ENCODE measurements at places on chromosomes 11 and 22.
A peak's percentile ranks its signal among the peaks of the same experiment; 100 is the strongest.

- DNase-seq: peak; percentile 16
Measured at GRCh38 chr11:119029340-119030028, 1.2 kb downstream of the SLC37A4 start.

GRCh38 chr22:46234969-46235368 lies 15.1 kb downstream of the CDPF1 start:
- no peak for DNase-seq

DNA sequence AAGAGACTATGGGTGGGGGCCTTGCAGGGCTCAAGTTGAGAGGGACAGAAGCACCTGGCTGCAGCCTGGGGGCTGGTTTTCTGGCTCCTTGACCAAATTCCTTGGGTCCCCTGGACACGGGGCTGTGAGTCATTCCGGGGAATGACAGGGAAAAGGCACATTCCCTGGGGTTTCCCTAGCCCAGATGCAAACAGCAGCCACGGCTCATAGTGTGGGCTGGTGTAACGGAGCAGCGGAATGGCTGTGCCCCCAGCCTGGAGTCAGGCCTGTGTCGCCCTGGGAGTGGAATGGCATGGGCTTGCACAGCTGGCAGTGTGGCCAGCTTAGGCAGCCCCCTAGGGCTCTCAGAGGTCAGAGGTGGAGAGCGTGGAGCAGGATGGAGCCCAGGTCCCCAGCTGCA lies 77.6 kb upstream of the KCNQ1OT1 start:
- no peak for DNase-seq

DNA sequence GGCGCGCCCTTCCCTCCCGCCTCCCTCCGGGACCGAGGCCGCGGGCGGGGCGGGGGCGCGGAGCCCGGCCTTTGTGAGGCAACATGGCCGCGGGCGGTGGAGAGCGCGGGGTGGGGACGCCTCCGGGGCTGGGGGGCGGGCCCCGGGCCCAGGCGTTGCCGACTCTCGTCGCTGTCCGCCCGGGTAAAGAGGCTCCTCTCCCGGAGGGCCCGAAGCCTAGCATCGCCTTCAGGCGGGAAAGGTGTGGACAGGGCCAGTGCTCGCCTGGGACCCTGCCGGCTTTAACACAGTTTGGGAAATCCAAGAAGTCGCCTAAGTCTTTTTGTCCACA lies 369 bp downstream of the DGCR8 start:
- peak; percentile 73 for DNase-seq

DNA sequence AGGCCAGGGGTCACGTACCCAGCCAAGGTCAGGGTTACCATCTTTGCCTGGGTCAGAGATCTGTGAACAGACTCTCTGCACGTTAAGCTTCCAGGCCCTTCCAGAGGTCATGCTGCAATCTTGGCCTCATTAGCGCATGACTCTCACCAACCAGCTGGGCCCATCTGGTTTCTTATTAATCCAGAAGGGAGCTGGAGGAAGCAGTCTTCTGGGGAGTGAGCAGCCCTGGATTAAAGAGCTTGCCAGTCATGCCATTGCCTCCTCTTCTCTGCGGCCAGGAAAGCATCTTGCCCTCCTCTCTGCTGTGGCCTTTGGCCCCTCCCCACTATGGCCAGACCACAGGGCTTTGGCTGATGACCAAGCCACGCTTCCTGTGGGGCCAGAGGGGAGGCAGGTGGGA lies 57.4 kb downstream of the CHST1 start:
- DNase-seq: no peak

GRCh38 chr11:47350315-47350714 lies 2.2 kb downstream of the MYBPC3 start:
- DNase-seq: no peak

DNA sequence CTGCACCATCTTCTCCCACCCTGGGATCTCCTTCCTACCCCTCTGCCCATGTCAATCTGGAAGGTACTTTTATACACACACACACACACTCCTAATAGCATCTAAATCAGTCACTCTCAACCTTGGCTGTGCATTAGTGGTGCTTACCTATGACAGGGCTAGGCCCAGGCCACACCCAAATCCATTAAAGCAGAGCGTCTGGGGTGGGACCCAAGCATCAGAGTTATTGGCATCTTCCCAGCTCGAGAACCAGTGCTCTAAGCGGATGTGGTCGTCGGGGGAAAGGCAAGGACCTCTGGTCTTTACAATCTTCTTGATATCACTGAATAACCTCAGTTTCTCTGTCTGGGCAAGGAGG lies 194.6 kb downstream of the TRIM29 start:
- DNase-seq: no peak

DNA sequence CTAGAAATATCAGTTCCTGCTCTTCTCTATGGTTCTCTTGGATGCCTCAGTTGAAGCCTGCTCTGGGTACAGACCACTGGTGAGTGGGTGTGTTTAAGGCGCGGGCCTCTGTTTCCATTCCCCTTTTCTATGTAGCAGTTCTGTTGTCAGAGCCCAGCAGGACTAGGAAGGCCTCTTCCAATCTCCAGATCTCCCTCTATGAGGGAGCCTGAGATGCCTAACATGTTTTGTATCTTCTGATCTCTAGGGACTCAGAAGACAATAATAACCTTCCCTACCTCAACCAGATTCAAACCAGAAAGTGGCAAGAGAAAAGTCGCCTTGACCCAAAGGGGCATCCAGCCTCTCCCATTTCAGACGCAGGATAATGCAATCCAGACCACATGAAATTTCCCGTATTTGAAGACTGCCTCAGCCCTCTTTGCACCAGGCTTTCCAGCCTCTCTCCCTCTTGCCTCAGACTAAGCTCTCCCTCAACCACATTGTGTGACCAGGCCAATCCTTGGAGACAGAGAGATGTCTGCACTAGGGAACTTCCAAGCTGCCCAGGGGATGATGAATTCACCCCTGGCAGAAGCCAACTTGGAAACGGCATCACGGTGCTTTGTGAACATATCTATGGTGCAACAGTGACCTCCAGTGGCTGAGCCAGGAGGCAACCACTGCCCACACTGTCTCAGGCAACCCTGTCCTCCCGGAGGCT lies 150.1 kb upstream of the UBASH3B start:
- DNase-seq: peak; percentile 22

GRCh38 chr11:62928011-62928410 lies 6.8 kb upstream of the CHRM1 start:
- DNase-seq: no peak

DNA sequence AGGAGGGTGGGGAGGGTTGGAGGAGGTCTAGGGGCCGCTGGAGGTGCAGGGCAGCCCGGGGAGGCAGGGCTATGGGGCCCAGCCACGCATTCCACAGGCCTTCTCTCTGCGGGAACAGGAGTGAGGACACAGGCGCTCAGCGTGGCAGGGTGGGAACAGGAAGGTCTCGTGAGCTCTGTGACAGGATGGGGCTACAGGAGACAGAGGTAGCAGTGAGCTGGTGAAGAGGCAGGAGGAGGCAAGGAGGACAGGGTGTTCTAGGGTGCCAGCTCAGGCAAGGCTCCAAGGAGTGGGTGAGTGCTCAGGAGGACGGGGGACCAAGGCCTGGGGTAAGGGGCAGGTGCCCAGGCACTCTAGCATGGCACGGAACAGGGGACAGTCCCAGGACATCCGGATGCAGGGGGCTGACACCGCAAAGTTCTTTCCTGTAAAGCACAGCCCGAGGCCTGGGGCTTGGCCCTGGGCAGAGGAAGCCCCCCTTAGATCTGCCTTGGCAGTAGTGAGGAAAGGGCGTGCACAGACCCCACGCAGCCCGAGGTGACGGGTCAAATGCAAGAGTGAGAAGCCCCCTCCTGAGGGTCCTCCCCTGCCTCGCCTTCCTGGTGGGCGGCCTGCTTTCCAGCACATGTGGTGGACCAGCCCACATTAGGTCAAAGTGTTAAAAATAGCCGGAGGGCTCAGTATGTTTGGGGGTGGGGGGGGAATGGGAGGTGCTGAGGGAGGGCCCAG lies 4.7 kb upstream of the NEAT1 start:
- peak; percentile 35 for DNase-seq

GRCh38 chr11:67016550-67016949 lies 6.4 kb upstream of the SYT12 start:
- no peak for DNase-seq

DNA sequence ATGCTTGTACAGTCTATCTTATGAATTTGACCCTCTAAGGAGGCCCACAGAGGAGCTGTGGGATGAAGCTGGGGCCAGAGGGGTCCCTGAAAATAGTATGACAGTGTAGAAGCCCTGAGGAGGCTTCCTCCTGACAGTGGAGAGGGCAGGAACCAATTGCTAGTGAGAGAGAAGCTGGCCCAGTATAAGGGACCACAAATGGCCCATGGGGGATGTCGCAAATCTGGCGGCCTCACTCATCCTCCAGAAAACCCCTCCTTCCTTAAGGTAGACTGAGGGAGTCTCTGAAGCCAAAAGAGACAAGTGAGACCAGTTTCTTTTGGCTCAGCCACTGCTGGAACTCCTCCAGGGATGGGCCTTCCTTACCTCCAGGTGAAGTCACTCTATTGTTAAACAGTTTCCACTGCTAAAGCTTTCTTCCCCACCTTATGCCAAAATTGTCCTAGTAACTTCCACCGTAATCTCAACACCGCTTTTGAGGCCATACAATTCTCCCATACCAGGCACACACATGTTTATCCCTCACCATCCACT lies 17.8 kb upstream of the CASTOR1 start:
- no peak for DNase-seq

GRCh38 chr11:99351624-99352023 lies 330.9 kb downstream of the CNTN5 start:
- no peak for DNase-seq

DNA sequence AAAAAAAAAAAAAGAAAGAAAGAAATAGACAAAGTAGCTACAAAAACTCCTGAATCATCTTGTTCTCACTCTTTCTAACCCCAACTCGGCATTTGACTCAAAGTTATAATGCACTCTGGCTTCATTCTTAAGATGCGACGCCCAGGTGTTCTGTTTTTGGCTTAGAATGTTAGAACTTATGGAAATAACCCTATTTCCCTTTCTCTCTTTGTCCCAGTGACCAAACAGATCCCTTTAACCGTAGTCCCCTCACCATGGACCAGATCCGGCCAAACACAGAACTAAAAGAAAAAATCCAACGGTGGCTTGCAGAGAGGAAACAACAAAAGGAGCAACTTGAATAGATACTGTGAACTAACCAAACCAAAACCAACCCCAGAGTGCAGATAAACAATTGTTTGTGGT lies 5.3 kb upstream of the ATP5MG start:
- peak; percentile 44 for DNase-seq

- DNase-seq: no peak
Measured at GRCh38 chr11:47867823-47868222, 19.7 kb upstream of the NUP160 start.

DNA sequence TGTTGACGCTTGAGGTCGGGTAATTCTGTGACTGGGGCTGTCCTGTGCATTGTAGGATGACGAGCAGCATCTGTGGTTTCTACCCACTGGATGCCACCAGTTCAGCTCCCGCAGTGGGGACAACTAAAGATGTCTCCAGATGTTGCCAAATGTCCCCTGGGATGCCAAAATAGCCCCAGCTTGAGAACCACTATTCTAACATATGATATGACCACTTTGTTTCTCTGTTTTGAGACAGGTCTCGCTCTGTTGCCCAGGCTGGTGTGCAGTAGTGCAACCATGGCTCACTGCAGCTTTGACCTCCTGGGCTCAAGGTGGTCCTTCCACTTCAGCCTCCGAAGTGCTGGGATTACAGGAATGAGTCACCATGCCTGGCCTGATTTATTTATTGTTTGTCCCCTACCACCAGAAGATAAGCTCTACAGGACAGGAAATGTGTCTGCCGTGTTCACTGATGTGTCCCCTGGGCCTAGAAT lies 4.4 kb upstream of the MEN1 start:
- no peak for DNase-seq

DNA sequence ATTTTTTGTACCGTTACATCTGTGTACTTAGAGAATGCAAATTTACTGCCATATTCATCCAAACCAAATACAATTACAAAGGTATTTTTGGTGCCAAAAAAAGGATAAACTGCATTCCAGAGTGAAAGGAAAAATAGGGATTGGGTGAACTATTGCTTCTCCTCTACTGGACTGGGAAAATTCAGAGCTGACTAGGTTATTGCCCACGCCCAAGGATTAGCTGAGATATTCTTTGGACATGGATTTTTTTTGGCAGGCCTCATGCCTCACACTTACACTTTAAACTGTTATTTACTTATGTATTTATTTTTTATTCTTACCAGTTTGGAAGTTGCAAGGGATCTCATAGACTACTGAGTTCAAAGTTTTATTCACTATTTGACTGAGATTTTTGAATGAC lies 76.3 kb upstream of the DDI1 start:
- no peak for DNase-seq

- no peak for DNase-seq
Measured at GRCh38 chr11:13761250-13761649, 92.8 kb downstream of the FAR1 start.

- DNase-seq: no peak
Measured at GRCh38 chr11:20213790-20214189, 53.5 kb upstream of the DBX1 start.

GRCh38 chr11:111357150-111358037 lies 21.7 kb downstream of the POU2AF1 start:
- DNase-seq: no peak

- DNase-seq: no peak
Measured at GRCh38 chr22:37295213-37295886, 13.0 kb downstream of the CYTH4 start.

GRCh38 chr11:72579816-72580641 lies 94.2 kb downstream of the PDE2A start:
- DNase-seq: no peak

DNA sequence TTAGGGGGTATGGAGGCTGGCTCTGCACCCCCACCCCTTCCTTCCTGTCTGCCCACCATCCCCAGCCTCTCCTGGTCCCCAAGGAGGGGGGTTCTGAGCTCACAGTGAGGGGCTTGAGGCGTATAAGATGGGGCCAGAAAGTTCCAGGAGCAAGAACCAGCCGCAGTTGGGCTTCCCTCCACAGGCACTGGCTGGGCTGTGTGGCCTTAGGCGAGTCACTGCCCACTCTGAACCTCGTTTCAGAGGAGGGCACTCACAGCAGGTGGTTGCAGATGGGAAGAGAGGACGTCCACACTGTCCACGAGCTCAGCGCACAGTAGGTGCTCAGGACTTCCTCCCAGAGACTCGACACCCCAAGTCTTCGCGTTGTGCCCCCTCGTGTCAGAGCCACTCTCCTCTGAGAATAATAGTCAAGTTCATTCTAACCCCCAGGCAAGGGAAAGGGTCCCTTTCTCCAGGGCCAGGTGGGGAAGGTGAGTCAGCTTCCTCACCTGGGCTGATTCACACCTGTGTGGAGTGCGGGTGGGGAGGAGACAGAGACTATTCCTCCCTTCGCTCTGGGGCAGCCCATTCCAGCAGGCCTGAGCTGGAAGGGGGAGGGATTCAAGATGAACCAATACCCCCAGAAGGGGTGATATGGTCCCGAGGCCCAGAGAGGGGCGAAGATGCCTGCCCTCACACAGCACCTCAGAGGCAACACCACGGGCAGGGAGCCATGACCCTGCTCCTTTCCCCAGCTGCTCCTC lies 29.3 kb downstream of the RPL3 start:
- DNase-seq: no peak

DNA sequence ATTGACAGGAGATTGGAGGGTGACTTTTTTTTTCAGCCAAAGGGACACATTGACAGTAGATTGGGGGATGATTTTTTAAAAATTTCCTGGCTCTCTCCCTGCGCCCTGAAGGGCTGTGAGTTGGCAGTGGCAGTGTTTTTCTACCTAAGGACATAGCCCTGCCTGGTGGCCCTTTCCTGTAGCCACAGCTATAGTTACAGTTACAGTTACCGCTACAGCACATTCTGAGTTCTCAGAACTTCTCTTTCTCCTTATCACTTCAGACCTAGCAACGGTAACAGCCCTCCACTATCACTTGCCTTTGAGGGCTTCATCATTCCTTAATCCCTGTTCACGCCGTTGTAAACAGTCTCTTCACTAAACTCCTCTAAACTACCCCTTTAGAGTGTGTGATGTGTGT lies 684 bp downstream of the MRGPRX2 start:
- no peak for DNase-seq

All from CD4-positive, alpha-beta memory T cell (primary cell).